ENCODE measurements at places on chromosomes 7 and 10. TPM values are rescaled to one million over a fixed set of nuclear protein-coding genes. Genes with fewer than 3 reads are reported as not detected.

GRCh38 chr7:67823345-67823744 is 826.7 kb downstream of the TYW1 start:
- no peak for DNase-seq
- H3K27me3 ChIP-seq: no peaks in the 10 kb centered on the region
- H3K4me1 ChIP-seq: no peaks in the 10 kb centered on the region
- H3K36me3 ChIP-seq: no peaks in the 10 kb centered on the region
- no peak overlapping the region for H3K4me3 ChIP-seq
- H3K27ac ChIP-seq: no peak overlapping the region

DNA sequence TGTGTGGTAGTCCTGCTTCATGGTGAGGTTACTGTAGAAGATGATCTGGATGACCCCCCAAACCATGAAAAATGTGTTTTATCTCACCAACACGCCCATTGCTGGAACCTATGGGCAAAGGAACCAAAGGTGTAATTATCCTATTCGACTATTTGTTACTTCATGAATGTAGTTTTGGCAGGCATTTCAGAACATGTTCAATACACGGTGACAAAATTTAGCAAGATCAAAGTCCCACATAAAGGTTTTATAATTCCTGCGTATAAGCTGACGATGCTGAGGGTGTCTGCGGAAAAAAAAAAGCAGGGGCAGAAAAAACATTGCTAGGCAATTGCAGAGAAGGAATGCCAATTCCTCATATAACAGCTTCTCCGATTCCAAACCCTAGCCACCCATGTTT is 13.3 kb downstream of the RAPGEF5 start:
- no peak overlapping the region for H3K4me3 ChIP-seq
- DNase-seq: no peak
- H3K4me1 ChIP-seq: no peaks in the 10 kb centered on the region
- H3K27me3 ChIP-seq: peaks cover 3% of the 10 kb centered on the region
- no peak overlapping the region for H3K27ac ChIP-seq

DNA sequence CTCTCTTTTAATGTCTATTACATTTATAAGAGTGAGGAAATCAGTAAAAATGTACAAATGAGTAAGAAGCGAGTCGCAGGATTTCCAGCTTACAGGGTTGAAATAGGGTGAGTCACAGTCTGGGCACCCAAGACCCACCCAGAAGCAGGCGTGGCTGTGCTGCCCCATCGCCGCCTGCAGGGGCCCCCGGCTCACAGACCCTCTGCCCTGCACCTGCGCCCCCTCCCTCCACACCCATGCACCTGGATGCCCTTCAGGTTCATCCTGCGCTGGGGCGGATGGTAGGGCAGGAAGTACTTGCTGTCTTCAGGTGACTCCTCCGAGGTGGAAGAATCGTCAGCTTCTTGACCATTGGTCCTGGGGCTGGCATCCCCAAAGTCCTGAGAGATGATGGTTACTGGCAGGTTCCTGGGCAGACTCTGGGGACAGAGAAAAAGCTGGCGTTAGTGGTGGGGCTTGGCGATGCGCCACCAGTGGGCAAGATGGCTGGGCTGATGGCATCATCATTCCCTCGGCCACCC is 90.2 kb upstream of the GNA12 start:
- no peak overlapping the region for H3K27ac ChIP-seq
- no peak overlapping the region for H3K4me3 ChIP-seq
- DNase-seq: peak; percentile 70
- H3K36me3 ChIP-seq: no peaks in the 10 kb centered on the region
- no peaks in the 10 kb centered on the region for H3K4me1 ChIP-seq

Gene ZC3HAV1L
- 4.7 TPM for total RNA-seq

Data from IMR-90 (cell line).